ENCODE measurements at places on chromosomes 12 and 14. TPM values are rescaled to one million over a fixed set of nuclear protein-coding genes. Genes with fewer than 3 reads are reported as not detected.

GRCh38 chr12:109626378-109627115 is 53.0 kb downstream of the MVK start:
- DNase-seq: no peak

DNA sequence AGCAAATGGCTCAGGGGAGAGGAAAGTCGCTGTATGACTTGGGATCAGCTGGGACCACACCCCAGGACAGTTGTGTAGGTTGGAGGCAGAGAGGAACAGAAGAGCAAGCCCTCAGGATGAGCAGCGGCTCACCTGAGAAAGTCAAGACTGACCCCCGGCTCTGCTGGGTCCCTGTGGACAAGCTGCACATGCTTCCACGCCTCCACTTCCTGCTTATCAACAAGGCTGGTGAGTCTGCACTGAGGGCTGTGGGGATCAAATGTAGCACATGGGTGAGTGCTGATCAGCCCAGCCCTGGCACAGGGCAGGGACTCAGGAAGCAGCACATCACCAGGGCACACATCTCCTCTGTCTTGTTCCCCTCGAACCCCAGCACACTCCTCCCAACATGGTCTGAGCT is 92.1 kb downstream of the CHGA start:
- no peak for DNase-seq

C12orf60 gene
- 0.77 TPM for total RNA-seq

STAB2 gene
- total RNA-seq: 19.4 TPM

ALG10 gene
- total RNA-seq: 64.1 TPM

PZP gene
- 0.79 TPM for total RNA-seq

GPRC5D gene
- total RNA-seq: not detected

GRCh38 chr14:79724934-79725717 is 486.2 kb downstream of the DIO2 start:
- DNase-seq: no peak

SERPINA9 gene
- not detected for total RNA-seq

Measured in uterus (tissue), 4 donors.